ENCODE measurements at places on chromosomes 11 and 22.

GRCh38 chr11:10623797-10624761 lies 55.6 kb upstream of the LYVE1 start:
- no peak for DNase-seq

GRCh38 chr22:26481112-26481693 lies 2.4 kb downstream of the HPS4 start:
- no peak for DNase-seq

DNA sequence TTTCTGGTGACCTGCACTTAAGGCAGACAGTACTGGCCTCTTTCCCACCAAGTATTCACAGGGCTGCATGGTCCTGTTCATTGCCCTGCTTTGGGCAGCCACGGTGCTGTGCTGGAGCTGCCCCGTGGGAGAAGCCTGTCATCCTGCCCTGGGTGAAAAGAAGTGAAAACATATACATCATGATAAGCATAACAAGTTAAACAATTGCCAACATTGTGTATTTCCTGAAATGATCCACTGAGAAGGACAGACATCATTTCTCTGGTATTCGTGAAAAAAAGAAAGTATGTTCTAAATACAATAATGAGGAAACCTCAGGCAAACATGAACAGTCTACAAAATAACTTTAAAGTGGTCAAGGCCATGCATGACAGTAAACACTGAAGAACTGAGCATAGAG lies 393.1 kb downstream of the TMEM135 start:
- DNase-seq, result no peak

DNA sequence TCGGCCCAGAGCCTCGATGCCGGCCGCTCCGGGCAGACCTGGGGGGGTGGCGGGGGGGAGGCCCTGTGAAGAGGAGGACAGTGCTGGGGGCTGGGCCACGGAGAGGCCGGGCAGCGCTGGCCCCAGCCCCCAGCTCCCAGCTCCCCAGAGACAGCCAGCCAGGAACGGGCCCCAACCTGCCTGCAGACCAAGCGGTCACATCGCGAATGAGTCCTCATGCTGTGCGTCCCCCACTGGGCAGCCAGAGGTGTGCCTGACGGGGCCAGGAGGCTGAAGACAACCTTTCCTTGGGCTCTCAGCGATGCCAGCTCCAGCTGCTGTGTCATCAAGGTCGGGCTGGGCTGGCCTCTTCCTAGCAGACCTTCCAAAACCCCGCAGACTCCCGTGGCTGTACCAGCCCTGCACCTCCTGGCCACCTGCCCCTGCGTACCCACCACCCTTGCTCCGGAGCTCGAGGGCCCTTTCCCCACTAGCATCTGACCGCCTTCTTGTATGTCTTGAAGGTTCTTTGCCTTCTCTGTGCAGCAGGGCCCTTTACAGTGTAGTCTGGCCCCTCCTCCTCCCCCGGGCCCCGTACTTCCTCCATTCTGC lies 88.4 kb downstream of the CDKN1C start:
- no peak for DNase-seq

DNA sequence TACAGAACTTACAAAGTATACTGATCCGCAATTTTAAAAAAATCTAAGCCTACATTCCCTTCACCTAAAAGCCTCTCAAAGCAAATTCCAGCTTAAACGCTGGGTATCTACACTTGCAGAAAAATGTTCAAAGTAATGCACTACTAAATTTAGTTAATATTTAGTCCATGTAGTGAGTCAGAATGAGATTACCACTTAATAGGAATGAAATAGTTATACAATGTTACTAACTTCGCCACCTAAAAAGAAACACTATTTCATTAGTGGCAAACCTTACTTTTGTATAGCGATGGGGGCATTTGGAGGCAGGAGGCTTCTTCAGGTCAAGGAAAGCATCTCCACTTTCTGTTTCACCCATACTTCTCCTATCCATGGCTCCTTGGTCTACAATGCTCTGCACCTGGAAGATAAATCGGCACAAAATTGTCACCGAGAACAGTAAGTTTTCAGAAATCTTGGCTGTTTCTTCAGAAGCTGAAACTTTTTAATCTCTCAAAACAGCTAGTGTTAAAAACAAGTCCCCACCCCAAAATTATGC lies 1.2 kb downstream of the EIF4ENIF1 start:
- no peak for DNase-seq

DNA sequence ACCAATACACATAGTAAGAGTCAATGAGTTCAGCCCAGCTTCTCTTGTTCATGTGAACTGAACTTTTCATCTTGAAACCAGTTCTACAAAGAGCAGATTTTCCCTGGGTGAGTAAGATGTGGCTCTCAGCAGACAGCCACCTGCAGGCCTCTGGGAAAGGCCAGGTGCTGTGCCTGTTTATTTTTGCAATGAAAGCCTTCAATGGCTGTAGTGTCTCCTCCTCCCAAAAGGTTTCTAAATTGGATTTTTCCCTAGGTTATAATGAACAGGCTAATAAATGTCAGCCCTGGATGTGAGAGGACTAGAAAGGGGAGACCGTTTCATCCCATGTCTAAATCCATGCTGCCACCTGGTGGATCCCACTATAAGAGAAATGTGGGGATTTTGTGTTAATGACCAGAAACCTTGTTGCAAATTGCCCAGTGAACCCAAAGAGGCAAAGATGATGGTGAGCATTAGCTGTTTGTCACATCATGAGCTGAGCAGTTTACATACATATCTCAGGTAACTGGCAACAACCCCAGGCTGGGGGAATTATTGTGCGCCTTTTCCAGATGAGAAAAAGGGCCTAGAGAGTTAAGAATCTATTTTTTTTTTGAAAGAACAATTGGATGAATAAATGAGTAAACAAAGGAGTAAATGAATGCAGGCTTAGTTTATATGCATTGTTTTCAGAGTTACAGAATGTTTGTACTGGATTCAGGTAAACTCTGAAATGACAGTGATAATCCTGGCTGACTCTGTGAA lies 12.7 kb downstream of the C11orf91 start:
- DNase-seq, result no peak

DNA sequence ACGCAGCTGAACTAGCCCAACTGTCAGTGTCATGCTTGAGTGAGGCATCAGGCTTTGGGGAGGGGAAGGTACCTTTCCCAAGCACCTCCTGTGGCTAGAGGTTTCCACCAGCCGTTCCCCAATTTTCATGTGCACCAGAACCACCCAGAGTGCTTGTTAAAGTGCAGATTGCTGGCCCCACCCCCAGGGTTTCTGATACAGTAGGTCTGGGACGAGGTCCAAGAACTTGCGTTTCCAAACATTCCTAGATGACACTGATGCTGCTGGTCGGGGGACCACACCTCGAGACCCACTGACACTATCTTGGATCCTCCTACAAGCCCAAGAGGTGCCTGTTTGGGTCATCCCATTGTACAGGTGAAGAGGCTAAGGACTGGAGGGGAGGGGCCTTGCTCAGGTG lies 59.8 kb downstream of the PDE2A start:
- no peak for DNase-seq

DNA sequence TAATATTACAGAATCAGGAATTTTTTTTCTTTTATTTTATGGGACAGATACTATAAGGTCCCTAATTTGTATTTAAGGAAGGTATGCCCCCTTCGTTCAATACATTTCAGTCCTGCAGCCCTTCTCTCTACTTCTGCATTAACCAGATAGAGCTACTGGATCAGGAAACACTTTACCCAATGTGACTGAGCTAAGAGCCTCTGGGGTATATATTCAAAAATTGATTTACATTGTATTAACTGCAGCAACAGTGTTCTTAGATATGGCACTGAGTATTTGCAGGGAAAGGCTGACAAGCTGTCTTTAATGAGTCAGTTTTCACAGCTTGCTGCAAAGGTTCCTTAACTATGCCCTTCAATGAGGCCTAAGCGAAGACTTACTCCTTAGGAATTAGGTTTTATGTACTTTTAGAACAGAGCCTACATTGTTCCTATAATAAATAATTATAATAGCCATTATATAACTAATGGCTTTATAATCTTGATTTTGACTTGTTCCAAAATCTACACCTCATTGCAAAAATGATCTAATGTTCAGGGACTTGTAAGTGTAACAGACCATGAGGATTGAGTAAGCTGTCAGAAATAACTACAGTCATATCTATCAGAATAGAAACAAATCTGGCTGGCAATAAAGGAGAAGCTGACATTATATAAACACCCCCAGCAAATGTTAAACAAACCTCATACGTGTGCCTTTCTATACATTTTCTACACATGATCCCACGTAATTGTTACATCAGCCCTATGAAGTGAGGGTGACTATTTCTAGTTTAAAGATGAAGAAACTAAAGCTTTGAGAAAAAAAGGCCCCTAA lies 55.0 kb downstream of the DDI1 start:
- no peak for DNase-seq

GRCh38 chr11:36023922-36024321 lies 80.1 kb downstream of the LDLRAD3 start:
- DNase-seq, result no peak

DNA sequence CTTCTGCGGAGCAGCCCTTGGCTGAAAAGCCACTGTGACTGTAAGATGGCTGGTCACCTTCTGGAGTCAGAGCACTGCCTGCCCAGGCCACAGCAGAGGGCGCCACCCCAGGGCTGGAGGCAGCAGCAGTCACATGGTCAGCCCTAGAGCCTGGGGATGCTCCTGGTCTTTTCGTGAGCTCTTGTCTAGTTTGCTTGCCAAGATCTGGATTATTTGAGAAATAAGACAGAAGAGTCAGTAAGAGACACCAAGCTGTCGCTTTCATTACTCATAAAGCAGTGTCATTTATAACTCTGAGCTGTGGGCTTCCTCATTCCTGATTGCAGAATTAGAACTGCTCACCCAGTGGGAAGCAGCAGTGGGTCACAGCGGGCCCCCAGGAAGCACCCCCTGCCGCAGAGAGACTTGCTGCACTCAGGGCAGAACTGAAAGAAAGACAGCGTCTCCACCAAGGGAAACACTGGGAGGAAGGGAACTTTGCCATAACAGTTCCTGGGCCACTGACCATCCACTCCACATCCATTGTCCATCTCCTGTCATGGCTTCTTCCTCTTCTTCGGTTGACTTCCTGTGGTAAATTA lies 56.7 kb downstream of the PPP6R2 start:
- DNase-seq, result no peak

DNA sequence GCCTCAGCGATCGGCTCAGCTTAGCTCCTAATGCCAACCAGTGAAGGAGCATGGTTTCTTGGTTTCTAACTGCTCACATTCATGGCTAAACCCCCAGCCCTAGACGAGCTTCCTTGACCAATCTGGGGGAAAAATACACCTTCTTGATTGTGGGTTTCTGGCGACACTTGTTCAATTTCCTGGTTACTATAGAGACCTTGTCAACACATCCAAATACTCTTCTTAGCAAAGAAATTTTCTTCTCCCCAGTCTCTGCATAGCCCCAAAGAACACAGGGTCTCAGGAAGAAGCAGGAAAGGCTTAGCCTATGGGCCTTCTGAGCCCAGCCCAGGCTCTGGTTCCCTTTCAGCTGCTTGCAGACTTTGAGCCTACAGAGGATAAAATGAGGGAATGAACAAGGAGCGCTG lies 88.5 kb upstream of the SYT13 start:
- DNase-seq, result no peak

DNA sequence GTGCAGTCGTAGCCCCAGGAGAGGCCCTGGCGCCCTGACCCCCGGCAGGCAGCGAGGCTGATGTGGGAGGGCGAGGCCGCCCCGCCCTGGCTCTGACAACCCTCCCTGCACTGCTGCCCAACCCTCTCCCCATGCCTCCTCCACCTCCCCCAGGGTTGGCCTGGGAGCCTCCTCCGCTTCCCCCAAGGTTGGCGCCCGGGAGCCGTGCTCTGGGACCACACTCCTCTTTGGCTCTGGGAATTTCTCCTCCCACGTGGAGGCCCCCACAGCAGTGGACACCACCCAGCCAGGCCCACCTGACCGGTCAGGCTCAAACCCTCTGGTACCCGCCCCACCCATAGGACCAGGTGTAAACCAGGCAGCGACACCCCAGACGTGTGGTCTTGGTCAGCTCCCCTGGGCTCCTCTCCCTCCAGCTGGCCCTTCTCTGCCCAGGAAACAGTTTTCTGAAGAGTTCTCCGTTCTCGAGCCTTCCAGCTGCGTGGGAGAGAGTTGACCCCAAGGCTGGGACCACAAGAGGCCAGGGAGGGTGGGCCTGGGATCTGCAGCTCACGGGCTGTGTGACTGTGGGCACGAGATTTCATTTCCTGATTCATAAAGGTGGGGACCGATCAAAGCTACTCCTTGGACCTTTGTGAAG lies 39.5 kb upstream of the BRSK2 start:
- DNase-seq, result no peak

All from stimulated activated CD4-positive, alpha-beta T cell treated with anti-CD3 and anti-CD28 coated beads, TNF-alpha, amount 100 ng/mL, for 24 hours (primary cell).